Spinal cord (tissue), 10 donors: ENCODE measurements at places on chromosomes 1 and 21. TPM values are rescaled to one million over a fixed set of nuclear protein-coding genes. Genes with fewer than 3 reads are reported as not detected.

The SHISA4 gene
- polyA plus RNA-seq = 198 TPM

The TNFAIP8L2 gene
- polyA plus RNA-seq = 3.2 TPM

The FCRL5 gene
- polyA plus RNA-seq = not detected

The KIAA1614 gene
- polyA plus RNA-seq = 5.7 TPM

The TSTD1 gene
- 33.5 TPM for polyA plus RNA-seq

The RAB25 gene
- 1.1 TPM for polyA plus RNA-seq

The KMO gene
- 0.39 TPM for polyA plus RNA-seq

The SPATA45 gene
- 0.52 TPM for polyA plus RNA-seq

The CHIA gene
- not detected for polyA plus RNA-seq
